Renal pelvis (tissue), 12 donors: ENCODE measurements at places on chromosomes 5 and 9.

DNA sequence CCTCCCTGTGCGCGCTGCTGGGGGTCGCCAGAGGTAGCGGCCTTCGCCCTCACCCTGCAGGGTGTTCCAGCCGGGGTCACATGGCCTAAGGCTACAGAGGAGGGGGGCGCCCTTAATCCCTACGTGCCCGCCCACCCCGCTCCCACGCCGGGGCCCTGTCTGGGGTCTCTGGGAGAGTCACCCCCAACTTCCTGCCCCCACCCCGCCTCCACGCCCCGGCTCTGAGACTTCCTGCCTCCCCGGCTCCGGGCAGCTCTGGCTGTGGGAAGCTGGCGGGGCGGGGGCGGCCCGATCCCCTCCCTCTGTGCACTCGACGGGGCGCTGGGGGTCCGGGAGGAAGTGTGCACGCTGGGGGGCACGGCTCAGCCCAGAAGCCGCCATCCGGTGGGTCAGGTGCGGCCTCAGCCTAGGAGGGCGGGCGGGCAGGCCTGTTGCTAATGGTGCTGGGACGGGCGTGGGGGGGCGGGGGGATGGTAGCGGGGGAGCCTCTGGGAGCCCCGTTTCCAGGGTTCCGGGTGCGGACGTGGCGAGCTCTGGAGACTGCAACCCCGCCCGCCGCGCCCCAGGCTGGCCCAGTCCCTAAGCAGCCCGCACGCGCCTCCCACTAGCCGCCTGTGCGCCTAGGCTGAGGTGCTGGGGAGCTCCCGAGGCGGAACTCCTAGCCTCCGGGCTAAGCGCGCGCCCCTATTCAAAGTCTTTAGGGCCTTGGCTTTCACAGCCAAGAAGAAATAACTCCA lies 61.6 kb downstream of the CXXC5 start:
- DNase-seq, result no peak

GRCh38 chr5:14447958-14448911 lies 133.4 kb upstream of the OTULINL start:
- DNase-seq, result no peak

DNA sequence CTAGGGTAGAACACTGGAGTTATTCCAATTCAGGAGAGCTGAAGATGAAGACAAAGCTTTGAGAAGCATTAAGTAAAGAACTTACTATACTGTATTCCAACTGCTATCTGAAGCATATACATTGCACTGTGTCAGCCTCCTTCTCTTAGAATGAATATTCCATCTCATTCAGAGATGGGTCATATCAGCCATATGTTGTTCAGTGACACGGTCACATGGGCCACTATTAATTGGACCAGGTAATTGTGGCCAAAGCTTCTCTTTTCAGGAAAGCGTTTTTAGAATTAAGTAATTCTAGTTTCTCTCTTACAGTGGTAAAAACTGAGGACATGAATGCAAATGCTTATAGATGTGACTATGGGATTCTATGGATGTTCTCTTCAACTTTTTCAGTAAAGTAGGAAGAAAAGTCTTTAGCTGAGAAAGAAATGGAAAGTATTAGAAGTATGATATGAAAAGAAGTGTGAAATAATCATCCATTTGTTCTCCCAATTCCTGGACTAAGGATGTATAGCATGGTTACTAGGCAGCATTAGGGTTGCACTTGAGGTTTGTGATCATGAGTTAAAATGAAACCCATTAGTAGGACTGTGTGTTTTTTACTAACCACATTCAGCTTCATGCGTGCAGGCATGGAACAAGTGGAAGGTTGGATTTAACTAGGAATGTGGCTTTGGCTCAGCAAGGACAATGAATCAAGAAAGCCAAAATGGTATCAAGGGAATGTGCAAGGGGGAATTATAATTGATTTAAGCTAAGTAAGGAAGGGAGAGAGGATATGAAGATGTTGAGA lies 40.9 kb downstream of the CETN3 start:
- no peak for DNase-seq

DNA sequence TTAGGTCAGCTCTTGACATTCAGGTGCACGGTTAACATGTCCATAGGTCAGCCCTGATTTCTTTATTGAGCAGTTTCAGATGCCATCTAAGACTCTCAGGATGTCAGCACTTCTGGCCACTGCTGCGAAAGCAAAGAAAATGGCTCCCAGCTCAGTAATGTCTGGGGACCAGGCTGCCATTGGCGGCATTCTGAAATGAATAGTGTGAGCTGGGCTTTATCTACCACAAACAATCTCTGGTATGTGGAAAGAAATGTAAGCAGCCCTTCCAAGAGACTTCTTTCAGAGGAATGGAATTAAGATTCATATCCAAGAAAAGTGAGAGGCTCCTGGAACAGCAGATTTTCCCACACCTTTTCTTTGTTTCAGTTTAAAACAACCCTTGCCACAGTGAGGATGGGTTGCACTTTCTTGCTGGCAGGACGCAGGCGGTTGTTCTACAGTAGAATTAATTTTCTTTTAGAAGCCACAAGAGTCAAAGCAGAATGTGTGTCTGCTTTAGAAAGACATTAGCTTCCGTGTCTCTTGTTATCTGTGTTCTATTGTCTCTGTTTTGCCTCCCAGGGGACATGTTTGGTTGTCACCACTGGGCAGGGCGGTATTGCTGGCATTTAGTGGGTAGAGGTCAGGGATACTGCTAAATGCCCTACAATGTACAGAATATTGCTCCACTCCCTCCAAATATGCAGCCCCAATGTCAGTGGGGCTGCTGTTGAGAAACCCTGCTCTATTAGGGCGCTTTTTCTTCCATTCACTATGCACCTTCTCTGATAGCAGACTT lies 149.9 kb upstream of the ANKH start:
- DNase-seq, result no peak
